Calu3 (cell line): ENCODE measurements at places on chromosomes 12 and 14. TPM values are rescaled to one million over a fixed set of nuclear protein-coding genes. Genes with fewer than 3 reads are reported as not detected.

- no peak for DNase-seq
- H3K4me1 ChIP-seq: peaks cover 38% of the 10 kb centered on the region
- peaks cover 10% of the 10 kb centered on the region for H3K36me3 ChIP-seq
- no peak overlapping the region for H3K4me3 ChIP-seq
These were observed 59.6 kb upstream of the NCOR2 start for GRCh38 chr12:124626971-124627411.

DNA sequence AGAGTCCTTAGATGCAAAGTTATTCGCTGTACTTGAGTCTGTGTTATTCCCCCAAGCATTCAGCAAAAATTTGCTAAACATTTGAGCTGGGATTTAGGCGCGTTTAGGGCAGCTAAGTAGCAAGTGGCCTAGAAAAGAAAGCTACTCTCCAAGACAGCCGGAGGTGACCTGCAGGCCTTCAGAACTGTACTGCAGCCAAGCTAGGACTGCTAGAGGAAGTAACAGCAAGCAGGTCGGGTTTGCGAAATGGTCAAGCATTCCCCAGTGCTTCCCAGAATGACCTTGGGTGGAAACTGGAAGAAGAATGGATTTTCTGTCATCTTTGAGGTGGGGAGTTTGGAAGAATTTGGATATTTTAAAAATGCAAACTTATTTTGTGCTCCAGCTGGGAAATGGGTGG, 287.5 kb downstream of the FOXN3 start:
- no peak overlapping the region for H3K27ac ChIP-seq
- H3K4me3 ChIP-seq: no peak overlapping the region
- H3K27me3 ChIP-seq: no peaks in the 10 kb centered on the region
- H3K36me3 ChIP-seq: no peaks in the 10 kb centered on the region
- no peak for DNase-seq

DNA sequence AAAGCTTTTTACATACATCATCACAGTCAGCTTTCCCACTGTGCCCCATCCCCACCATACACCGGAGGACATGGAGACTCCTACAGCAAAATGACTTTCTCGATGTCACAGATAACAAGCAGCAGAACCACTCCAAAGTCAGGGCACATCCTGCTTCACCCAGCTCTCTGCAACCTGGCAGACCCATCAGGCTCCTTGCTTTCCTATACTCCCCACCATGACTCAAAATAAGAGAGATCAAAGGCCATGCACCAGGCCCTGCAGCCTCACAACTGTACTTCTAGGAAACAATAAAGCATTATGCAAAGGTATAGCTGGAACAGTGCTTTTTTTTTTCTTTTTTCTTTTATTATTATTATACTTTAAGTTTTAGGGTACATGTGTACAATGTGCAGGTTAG, 187.4 kb downstream of the DPF3 start:
- no peaks in the 10 kb centered on the region for H3K36me3 ChIP-seq
- DNase-seq: no peak
- H3K4me3 ChIP-seq: no peak overlapping the region
- H3K27ac ChIP-seq: no peak overlapping the region

The NANOG gene
- total RNA-seq: not detected in 2 replicates

The NOS1 gene
- not detected in 2 replicates for total RNA-seq

DNA sequence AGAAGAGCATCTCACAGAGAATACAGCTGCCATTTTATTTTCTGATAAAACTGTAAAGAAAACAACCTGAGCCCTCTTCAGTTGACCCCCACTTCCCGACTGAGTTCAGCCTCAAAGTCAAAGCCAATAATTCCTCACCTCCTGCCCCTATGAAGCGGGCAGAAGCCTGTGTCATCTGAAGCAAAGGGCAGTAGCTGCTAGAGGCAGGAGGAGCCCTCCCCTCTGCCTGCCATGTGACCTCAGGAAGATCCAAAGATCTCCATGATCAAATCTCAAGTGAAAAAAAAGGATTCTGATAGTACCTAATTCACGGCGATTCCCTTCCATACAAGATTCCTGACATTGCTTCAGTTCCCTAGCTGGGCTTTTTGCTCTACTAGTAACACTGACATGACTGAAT, 223.1 kb upstream of the CAND1 start:
- no peaks in the 10 kb centered on the region for H3K36me3 ChIP-seq
- H3K27ac ChIP-seq: no peak overlapping the region
- H3K4me1 ChIP-seq: peaks cover 13% of the 10 kb centered on the region
- no peak overlapping the region for H3K4me3 ChIP-seq
- DNase-seq: no peak

DNA sequence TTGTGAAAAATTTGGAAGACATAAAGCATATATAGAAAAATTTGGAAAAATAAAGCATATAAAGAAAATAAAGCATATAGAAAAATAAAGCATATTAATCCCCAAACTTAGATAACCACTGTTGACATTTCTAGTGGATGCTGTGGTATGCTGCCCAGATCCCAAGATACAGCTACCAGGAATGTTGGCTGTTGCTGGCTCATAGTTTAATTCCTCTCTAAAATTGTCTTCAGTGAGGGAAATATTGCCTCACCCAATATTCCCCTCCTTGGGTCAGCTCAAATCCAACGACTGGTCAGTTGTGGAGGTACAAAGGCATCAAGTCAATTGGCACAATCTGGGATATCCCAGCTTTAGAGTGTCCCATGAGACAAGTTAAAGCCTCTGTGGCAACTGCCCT, 10.1 kb upstream of the KICS2 start:
- H3K4me1 ChIP-seq: no peaks in the 10 kb centered on the region
- no peaks in the 10 kb centered on the region for H3K27me3 ChIP-seq
- no peak for DNase-seq
- no peaks in the 10 kb centered on the region for H3K36me3 ChIP-seq

The TMPRSS12 gene
- not detected in 2 replicates for total RNA-seq

DNA sequence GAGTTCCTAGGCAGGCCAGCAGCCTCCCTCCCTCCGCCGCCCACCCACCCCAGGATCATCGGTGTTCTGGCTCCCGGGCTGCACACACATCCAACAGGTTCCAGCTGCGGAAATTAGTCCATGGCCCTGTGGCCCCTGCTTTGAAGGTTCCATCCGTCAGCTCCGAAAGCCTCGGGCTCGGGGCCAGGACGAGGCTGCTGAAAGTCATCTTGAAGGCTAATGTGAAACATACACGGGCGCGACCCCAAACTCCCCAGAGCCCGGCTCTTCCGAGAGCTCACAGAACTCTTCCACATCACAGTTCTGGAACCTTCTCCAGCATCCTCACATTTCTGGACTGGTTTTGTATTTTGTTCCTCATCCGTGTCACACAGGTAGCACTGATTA, 19.8 kb downstream of the KDM2B start:
- H3K36me3 ChIP-seq: no peaks in the 10 kb centered on the region
- H3K4me3 ChIP-seq: no peak overlapping the region
- no peak overlapping the region for H3K27ac ChIP-seq
- H3K27me3 ChIP-seq: peaks cover 30% of the 10 kb centered on the region
- H3K4me1 ChIP-seq: no peaks in the 10 kb centered on the region

The FOXN4 gene
- total RNA-seq: not detected in 2 replicates

DNA sequence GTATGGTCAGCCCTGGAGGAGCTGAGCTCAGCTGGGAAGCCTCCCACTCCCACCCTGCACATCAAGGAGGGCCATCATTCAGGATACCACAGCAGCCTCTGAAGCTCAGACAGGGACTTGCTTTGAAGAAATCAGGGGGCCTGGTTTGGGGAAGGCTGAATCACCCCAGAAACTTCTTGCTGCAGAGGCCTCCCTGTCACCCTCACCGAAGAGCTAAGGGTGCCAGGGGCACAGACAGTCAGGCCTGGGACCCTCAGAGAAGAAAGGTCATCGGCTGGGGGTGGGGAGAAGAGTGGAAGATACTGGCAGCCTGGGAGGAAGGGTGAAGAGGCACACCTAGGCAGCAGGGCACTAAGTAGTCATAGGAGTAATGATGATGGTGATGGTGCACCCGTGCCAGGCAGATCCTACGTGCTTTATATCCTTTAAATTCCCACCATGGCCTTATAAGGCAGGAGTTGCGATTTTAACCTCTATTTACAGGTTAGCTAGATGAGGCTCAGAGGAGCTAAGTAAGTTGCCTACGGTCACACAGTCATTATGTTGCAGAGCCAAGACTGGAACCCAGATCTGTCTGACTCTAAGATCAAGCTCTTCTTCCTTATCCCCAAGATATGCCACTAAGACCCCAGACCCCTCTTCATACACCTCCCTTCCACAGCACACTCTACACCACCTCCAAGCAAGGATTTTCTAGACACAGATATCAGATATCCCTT, 28.5 kb upstream of the PNMA1 start:
- no peaks in the 10 kb centered on the region for H3K27me3 ChIP-seq
- H3K4me3 ChIP-seq: peak overlapping the region; percentile 57
- H3K27ac ChIP-seq: peak overlapping the region; percentile 94
- no peak for DNase-seq
- H3K36me3 ChIP-seq: peaks cover 37% of the 10 kb centered on the region
- H3K4me1 ChIP-seq: peaks cover 54% of the 10 kb centered on the region

The RERG gene
- 6.0 and 8.9 TPM in 2 replicates for total RNA-seq

The TRIM9 gene
- 1.6 TPM in 2 replicates for total RNA-seq

DNA sequence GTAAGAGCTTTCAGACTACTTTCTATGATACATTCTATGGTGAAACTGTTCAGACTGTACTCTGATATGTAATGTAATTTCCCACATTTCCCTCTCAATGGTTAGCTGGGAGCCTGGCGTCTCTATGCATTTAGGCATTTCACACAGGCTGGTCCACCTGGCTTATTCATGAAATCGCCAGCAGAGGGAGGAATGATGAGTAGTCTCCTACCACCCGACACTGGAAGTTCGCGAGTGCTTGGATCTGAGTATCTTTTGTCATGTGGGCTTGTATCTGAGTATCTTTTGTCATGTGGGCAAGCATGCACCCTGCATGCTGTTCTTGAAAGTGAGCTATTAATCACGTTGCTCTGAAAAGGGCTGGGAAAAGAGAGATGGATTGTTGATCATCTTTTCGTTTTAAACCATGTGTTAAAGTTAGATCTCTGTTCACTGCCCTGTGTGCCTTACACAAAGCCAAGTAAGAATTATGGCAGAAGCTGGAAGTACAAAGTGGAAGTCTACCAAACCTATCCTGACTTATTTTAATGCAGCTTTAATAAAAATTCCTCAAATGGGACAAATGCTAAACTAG, 235.0 kb downstream of the ATP23 start:
- H3K27ac ChIP-seq: no peak overlapping the region
- H3K36me3 ChIP-seq: no peaks in the 10 kb centered on the region
- peak; percentile 6 for DNase-seq
- H3K4me1 ChIP-seq: peaks cover 8% of the 10 kb centered on the region
- H3K27me3 ChIP-seq: no peaks in the 10 kb centered on the region

The SLC41A2 gene
- total RNA-seq: 41.5 and 48.1 TPM in 2 replicates

GRCh38 chr12:125683748-125684381, 618.6 kb downstream of the AACS start:
- peaks cover 8% of the 10 kb centered on the region for H3K27me3 ChIP-seq
- H3K36me3 ChIP-seq: no peaks in the 10 kb centered on the region
- no peaks in the 10 kb centered on the region for H3K4me1 ChIP-seq
- H3K4me3 ChIP-seq: no peak overlapping the region
- peak; percentile 83 for DNase-seq
- no peak overlapping the region for H3K27ac ChIP-seq

The TMCC3 gene
- total RNA-seq: 4.0 and 6.8 TPM in 2 replicates

- H3K36me3 ChIP-seq: peaks cover 34% of the 10 kb centered on the region
- DNase-seq: no peak
- H3K27ac ChIP-seq: peak overlapping the region; percentile 10
- H3K4me1 ChIP-seq: peaks cover 41% of the 10 kb centered on the region
These were observed 5.6 kb downstream of the TMED10 start for GRCh38 chr14:75170772-75171171.

GRCh38 chr12:69929531-69929930, 104.5 kb downstream of the MYRFL start:
- H3K27ac ChIP-seq: no peak overlapping the region
- H3K4me1 ChIP-seq: no peaks in the 10 kb centered on the region
- no peak overlapping the region for H3K4me3 ChIP-seq
- H3K27me3 ChIP-seq: no peaks in the 10 kb centered on the region
- no peaks in the 10 kb centered on the region for H3K36me3 ChIP-seq

DNA sequence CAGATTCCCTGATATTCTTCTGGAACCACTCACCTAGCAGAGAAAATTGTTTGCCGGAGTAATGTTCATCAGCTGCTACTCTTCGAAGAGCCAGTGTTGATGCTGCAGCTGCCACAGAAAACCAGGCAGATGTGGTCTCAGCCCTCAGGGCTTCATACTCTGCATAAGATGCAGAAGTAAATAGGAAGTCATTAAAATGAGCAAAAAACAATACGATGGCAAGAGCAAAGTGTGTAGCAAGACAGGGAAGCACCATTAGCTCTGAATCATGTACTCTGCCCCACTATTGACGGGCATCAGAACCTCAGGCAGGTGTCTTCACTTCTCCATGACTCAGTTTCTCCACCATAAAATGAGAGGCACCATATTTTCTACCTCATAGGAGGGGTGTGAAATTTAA, 991.6 kb upstream of the TMEM132C start:
- no peak overlapping the region for H3K27ac ChIP-seq
- H3K27me3 ChIP-seq: no peaks in the 10 kb centered on the region
- H3K36me3 ChIP-seq: no peaks in the 10 kb centered on the region
- no peak for DNase-seq
- H3K4me3 ChIP-seq: no peak overlapping the region

- H3K4me1 ChIP-seq: peaks cover 13% of the 10 kb centered on the region
- H3K36me3 ChIP-seq: peaks cover 21% of the 10 kb centered on the region
- H3K27me3 ChIP-seq: no peaks in the 10 kb centered on the region
- H3K27ac ChIP-seq: peak overlapping the region; percentile 86
- peak overlapping the region; percentile 2 for H3K4me3 ChIP-seq
These were observed 1.1 kb upstream of the NDUFA12 start for GRCh38 chr12:95004610-95005009.

- peaks cover 73% of the 10 kb centered on the region for H3K27me3 ChIP-seq
- H3K36me3 ChIP-seq: no peaks in the 10 kb centered on the region
- DNase-seq: no peak
- no peak overlapping the region for H3K4me3 ChIP-seq
These were observed 5.7 kb downstream of the CACNA2D4 start for GRCh38 chr12:1912580-1913376.

- H3K4me3 ChIP-seq: no peak overlapping the region
- DNase-seq: no peak
- no peaks in the 10 kb centered on the region for H3K36me3 ChIP-seq
These were observed 5.7 kb downstream of the KRT73 start for GRCh38 chr12:52612431-52613383.

- DNase-seq: no peak
- H3K4me3 ChIP-seq: peak overlapping the region; percentile 99
- H3K27ac ChIP-seq: peak overlapping the region; percentile 100
- peaks cover 47% of the 10 kb centered on the region for H3K36me3 ChIP-seq
These were observed 470 bp upstream of the RPL6 start for GRCh38 chr12:112409906-112410244.

The NGB gene
- not detected in 2 replicates for total RNA-seq
